ENCODE measurements at places on chromosomes 12 and 14.

DNA sequence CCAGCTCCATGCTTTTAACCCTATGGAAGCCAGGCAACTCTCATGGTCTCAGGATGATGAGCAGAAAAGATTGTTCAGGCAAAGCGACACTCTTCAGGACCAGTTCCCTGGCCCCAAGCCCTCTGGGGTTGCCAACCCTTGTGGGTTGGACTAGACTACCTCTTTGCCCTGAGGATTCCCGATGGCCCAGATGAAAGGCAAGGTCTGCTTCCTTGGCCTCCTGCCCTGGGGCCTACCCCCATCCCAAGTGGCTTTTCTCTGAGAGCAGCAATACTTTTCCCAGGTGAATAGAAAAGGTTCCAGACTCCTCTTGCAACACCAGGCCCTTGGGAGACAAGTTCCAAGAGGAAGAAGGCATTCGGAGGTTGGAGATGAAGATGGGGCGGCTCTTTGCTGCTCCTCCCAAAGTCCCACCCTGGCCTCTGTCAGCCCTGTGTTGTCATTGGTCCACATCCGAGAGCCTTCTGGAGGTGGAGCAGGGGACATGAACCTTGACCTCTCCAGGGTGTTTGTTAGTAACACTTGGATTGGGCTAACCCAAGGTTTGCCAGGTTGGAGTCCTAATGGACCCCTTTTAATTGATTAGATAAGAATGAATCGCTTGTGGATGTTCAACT is 131.1 kb downstream of the GCH1 start:
- DNase-seq: no peak

- DNase-seq: no peak
Measured at GRCh38 chr12:106675651-106676435, 93.0 kb downstream of the RFX4 start.

GRCh38 chr12:129409281-129409680 is 494.5 kb downstream of the TMEM132D start:
- no peak for DNase-seq

DNA sequence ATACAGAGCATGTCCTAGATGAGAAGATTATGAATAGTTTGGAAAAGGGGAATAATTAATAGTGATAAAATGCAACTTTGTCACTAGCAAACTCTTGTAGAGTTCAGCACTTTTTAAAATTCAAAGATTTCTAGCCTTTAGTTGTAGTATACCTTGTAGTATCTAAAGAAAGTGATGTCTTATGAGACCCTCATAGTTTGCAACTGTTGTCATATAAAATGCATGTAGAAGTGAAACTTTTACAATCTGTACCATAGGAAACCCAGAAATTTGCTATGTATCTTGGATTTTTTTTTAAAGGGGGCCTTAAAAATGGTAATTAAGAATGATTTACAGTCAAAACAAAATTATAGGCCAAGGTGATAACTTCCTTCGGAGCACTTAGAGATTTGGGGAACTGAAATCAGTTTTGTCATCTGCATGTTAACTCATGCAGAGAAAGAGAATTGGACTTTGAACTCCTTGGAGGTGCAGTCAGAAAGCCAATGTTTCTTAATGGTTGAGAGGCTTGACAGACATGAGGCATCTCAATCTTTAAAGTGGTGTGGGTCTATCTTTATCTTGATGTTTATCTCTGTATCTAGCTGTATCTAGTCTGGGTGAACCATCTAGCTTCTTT is 1.3 kb downstream of the LRRK2 start:
- DNase-seq: no peak

DNA sequence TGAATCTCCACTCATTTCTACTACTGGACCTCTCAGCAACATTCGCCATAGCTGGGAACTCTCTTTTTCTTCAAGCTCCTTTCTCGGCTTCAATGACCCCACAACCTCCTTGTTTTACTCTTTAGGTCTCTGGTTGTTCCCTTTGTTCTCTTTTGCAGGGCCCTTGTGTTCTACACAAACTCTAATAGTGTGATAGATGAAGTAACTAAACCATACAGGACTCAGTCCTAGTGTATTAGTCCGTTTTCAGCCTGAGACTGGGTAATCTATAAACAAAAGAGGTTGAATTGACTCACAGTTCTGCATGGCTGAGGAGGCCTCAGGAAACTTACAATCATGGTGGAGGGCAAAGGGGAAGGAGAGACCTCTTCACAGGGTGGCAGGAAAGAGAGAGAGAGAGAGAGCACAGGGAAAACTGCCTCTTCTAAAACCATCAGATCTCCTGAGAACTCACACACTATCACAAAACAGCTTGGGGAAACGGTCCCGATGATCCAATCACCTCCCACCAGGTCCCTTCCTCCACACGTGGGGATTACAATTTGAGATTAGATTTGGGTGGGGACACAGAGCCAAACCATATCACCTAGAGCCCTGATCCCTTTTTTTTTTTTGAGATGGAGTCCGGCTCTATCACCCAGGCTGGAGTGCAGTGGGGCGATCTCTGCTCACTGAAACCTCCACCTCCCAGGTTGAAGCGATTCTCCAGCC is 32.0 kb upstream of the WNK1 start:
- DNase-seq: no peak

- no peak for DNase-seq
Measured at GRCh38 chr12:54977155-54977554, 7.4 kb downstream of the TESPA1 start.

DNA sequence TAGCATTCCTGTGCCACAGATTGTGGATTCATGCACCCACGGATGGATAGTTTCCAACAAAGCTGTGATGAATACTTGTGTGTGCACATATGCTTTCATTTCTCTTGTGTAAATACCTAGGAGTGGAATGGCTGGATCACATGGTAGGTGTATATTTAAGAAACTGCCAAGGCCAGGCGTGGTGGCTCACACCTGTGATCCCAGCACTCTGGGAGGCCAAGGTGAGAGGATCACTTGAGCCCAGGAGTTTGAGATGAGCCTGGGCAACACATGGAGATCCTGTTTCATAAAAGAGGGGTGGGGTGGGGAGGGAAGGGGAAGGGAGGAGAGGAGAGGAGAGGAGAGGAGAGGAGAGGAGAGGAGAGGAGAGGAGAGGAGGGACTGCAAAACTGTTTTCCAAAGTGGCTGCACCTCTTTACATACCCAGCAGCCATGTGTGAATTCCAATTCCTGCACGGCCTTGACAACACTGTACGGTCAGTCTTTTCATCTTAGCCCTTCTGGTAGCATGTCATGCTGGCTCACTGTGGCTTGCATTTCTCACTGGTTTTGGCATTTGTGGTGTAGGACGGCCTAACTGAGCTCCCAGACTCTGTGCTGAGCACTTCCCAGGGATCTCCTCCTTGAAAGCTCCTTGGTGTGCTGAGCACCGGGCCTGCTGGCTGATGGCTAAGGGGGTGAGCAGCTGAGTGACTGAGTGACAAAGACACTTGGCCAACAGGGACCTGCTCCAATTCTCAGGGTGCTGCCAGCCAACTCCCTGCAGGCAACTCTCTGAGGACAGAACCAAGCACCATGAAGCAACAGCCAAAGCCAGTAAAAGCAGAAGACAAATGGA is 27.9 kb downstream of the SYNE3 start:
- no peak for DNase-seq
